ENCODE measurements at places on chromosomes 11 and 22. TPM values are rescaled to one million over a fixed set of nuclear protein-coding genes. Genes with fewer than 3 reads are reported as not detected.

TIMP3 gene
- 23.5 TPM for total RNA-seq

TPBGL gene
- total RNA-seq: not detected

OR2D2 gene
- 0.13 TPM for total RNA-seq

ST3GAL4 gene
- 26.6 TPM for total RNA-seq

KDM4E gene
- not detected for total RNA-seq

NXPE1 gene
- not detected for total RNA-seq

KCNJ5 gene
- total RNA-seq: 0.06 TPM

All from aortic smooth muscle cell (primary cell).